NCI-H1092 (cell line): ENCODE measurements at places on chromosomes 7 and 10.

DNA sequence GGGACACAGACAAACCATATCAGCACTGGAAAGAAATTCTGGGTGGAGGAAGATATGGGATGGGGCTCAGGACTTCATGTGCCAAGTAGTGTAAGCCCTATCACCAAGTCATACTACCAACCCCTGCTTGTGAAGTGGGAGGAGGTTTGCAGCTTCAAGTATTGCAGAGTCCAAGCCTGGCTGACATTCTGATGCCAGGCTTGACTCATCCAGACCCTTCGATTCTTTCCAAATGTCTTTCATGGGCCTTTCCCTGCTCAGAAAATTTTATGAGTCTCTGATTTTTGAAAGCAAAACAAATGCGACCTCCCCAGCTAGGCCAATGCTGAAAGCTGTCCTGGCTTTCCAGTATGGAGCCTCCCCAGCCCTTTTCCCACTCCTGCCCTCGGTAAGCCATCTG lies 45.1 kb upstream of the SMNDC1 start:
- DNase-seq = no peak

GRCh38 chr7:31234836-31235605 lies 105.5 kb downstream of the NEUROD6 start:
- DNase-seq = no peak

- DNase-seq = no peak
Observed at GRCh38 chr7:45863715-45864114, 9.2 kb downstream of the CCDC201 start.

DNA sequence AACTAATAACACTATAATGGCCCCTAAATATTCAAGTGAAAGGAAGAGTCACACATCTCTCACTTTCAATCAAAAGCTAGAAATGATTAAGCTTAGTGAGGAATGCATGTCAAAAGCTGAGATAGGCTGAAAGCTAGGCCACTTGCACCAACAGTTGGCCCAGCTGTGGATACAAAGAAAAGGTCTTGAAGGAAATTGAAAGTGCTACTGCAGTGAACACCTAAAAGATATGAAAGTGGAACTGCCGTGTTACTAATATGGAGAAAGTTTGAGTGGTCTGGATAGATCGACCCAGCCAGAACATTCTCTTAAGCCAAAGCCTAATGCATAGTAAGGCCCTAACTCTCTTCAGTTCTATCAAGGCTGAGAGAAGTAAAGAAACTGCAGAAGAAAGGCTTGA lies 12.1 kb upstream of the SNX13 start:
- DNase-seq = no peak

GRCh38 chr7:51019891-51020870 lies 237.5 kb upstream of the GRB10 start:
- no peak for DNase-seq

GRCh38 chr10:65550761-65551160 lies 1375.1 kb upstream of the LRRTM3 start:
- no peak for DNase-seq

GRCh38 chr10:43295436-43295835 lies 28.6 kb upstream of the RASGEF1A start:
- no peak for DNase-seq

- DNase-seq = no peak
Observed at GRCh38 chr10:104254493-104255310, at the start of gene GSTO1. GSTO1 (plus strand) TSS chr10:104254892; CDS start chr10:104254929, 37 bp downstream.

DNA sequence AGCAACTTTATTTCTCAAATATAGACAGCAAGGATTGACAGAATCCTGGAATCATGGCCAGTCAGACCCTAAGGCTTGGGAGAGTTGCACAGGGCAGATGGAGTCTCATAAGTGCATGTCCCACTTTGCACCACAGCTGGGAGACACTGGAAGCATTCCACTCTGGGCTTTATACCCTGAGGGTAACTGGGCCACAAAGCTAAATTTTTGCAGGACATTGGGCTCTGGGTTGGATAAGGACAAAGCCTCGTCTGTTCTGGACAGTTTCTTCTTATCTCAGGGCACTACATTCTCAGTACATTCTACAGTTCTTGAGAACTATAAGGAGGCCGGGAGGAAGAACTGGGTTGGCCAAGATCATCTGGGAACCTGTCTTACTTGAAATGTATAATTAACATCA lies 158.3 kb upstream of the IGFBP3 start:
- DNase-seq = no peak

DNA sequence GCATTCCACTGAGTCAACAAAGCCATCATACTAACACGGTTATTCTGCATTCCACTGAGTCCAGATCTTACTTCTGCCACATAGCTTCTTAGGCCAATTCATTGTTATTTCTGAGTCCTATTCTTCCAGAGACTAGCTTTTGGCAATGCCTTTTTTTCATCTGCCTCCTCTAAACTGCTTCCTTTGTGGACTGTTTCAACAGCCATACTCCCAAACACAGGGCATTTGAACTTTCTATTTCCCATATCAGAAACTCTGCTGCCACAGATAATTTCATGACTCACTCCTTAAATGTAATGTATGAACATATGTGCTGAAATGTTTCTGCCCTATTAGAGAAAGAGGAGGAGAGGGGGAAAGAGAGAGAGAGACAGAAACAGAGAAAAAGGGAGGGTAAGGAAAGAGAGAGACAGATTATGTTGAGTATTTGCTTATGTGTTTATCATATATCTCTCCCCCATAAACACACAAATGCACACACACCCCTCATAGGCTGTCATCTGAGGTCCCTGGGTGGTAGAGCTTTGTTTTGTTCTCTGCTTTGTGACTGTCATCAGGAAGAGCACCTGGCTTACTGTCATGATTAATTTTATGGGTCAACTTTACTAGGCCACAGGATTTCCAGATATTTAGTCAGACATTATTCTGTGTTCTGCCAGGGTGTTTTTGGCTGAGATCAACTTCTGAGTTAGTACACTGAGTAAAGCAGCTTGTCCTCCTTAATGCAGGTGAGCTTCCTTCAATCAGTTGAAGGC lies 308.0 kb upstream of the KCND2 start:
- no peak for DNase-seq

DNA sequence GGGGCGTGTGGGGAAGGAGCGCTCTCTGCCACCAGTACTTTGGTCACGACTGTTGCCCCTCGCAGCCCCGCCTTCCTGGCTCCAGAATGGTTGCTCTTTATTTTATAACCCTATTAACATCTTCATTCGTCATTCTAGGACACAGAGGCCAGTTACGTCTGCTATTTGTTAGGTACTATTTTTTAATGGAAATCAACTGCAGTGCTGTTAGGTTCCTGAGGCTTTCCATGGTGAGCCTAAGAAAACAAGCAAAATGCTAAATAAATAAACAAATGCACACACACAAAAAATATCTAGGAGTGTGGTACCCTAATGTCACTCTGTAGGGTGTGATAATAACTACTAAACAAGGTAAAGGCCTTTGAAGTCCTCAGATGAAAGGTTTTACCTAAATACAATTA lies 71.1 kb downstream of the SLC37A3 start:
- DNase-seq = no peak

DNA sequence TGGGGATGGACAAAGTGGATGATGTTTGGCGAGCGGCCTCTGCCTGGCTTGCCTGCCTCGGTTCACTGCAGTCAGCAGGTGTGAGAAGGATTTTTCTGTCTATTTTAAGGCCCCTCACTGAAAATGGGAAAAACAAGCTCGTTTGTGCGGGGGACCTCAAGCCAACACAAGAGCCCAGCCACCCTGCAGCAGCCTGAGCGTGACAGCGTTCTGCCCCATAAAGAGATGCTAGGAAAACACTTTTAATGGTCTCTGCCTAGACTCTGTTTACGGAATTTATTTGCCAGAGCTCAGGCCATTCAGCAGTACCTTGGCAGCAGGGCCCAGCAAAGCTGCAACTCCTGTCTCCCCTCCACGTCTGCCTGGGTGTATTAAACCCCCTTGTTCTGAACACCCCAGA lies 131.7 kb downstream of the GRK5 start:
- no peak for DNase-seq

DNA sequence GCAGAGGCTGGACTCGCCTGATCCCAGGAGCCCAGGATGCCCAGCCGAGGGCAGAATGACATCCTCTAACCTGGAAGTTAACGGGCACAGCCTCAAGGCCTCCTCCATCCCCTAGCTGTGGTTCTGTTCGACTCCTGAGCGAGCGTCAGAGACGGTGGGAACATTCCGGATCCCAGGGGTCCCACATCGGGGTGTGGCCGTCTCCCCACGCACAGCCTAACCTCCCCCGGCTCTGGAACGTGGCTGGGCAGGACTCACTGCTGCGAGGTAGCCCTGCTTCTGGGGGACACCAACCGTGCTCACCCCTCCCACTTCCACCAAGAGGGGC lies 8.4 kb downstream of the FOXL3 start:
- DNase-seq = no peak

DNA sequence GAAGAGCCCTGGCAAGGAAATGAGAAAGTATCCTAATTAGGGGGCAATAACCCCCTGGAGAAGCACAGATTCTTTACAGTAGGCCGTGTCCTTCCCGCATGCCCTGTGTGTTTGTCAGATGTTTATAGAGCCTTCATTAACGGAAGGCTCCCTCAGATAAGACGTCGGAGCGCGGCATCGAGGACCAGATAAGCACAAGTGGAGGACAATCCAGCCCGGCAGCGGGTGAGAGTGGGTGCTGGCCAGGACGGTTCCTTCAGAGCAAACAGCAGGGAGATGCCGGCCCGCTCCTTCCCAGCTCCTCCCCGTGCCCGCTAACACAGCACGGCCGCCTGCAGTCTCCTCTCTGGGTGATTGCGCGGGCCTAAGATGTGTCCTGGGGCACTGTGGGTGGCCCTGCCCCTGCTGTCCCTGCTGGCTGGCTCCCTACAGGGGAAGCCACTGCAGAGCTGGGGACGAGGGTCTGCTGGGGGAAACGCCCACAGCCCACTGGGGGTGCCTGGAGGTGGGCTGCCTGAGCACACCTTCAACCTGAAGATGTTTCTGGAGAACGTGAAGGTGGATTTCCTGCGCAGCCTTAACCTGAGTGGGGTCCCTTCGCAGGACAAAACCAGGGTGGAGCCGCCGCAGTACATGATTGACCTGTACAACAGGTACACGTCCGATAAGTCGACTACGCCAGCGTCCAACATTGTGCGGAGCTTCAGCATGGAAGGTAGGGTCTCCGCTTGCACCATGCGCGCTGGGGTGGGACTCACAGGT lies at the start of gene GDF2:
GDF2 (plus strand) TSS at position 155 of the 762 bp plus-strand sequence; CDS start at position 370, 215 bp downstream.
- DNase-seq = no peak

DNA sequence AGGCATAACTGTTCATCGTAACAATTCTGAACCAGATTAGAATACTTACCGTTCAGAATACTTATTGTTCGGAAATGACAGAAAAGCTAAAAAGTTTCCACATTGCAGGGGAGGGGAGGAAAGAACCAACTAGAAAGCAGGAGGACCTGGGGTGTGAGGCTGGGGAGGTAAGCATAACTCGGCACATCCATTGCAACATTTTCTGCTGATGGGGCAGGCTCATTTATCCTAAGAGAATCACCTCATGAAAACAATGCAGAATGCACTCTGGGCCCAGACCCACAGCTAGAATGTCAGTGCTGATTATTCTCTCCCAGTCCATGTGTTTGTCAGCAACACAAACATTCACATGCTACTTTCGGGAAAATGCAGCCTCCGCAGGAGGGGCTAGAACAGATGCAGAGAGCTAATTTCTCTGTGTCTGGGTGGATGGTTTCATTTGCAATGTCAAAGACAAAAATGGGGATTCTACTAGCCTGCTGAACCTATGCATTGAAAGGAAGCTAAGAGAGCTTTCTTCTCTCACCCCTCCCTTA lies 9.6 kb downstream of the DNMBP start:
- DNase-seq = no peak

- no peak for DNase-seq
Observed at GRCh38 chr10:128061306-128062300, 64.6 kb downstream of the MKI67 start.

DNA sequence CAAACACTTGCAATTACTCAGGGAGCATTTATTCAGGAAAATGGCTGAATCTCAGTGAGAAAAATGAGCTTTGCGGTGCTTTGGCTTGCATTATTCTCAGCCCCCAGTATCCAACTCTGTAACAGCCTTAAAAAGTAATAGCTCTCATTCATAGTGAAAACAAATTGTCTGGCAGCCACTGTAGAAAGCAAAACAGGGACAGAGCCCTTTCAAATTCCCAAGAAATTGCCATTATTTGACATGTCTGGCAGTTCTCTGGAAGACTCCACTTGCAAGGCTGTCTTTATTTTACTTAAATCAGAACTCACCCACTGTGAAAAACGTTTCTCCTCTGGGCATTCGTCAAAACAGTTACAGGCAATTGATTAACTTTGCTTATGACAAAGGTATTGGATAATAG lies 122.5 kb downstream of the NPSR1 start:
- DNase-seq = no peak

GRCh38 chr10:20674926-20675325 lies 222.2 kb downstream of the NEBL start:
- DNase-seq = no peak
